ENCODE measurements at places on chromosomes 3 and 15.

DNA sequence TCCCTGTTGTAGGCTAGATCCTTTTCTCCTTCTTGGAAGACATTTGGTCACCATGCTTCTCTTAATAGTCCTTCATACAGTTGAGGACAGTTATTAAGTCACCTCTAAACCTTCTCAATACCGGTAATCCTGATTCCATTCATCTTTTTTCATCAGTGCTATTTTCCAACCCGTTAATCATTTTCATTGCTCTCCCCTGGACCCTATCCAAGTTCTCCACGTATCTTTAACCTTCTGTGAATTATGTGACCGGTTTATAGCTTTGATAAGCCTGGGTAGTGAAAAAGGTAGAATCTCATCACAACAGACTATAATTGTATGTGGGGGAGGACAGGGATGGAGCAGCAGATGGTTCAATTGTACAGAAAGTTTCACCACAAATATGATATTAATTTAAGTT, 168.5 kb downstream of the MECOM start:
- no peak overlapping the region for H3K27ac ChIP-seq
- no peaks in the 10 kb centered on the region for H3K27me3 ChIP-seq
- H3K4me1 ChIP-seq, result no peaks in the 10 kb centered on the region
- H3K4me3 ChIP-seq, result no peak overlapping the region
- H3K36me3 ChIP-seq, result no peaks in the 10 kb centered on the region

DNA sequence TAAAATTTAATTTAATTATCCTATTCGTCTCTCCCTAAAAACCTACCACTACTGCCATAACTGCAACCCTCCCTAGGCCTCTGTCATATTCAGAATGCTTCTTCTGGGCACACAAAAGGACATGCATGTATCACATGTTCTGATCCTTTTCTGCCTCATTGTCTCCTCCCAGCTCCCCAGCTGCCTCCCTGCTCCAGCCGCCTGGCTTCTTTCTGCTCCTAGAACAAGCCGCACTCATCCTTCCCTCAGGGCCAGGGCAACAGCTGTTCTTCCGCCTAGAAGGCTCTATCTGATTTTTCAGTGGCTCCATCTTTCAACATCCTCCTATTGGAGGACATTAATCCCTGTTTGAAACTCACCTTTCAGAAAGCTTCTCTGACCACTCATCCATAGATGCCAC, 38.6 kb downstream of the TMED3 start:
- H3K4me1 ChIP-seq, result no peaks in the 10 kb centered on the region
- no peaks in the 10 kb centered on the region for H3K36me3 ChIP-seq
- no peak for DNase-seq
- no peak overlapping the region for H3K4me3 ChIP-seq
- H3K27me3 ChIP-seq, result no peaks in the 10 kb centered on the region

GRCh38 chr15:41911691-41912345, 18.0 kb upstream of the SPTBN5 start:
- H3K4me3 ChIP-seq, result no peak overlapping the region
- no peaks in the 10 kb centered on the region for H3K4me1 ChIP-seq
- no peak for DNase-seq
- peaks cover 37% of the 10 kb centered on the region for H3K36me3 ChIP-seq

- no peaks in the 10 kb centered on the region for H3K4me1 ChIP-seq
- H3K36me3 ChIP-seq, result peaks cover 39% of the 10 kb centered on the region
- DNase-seq, result no peak
- H3K27ac ChIP-seq, result no peak overlapping the region
Measured at GRCh38 chr15:79863886-79864285, 32.9 kb downstream of the MTHFS start.

- no peak for DNase-seq
- H3K27me3 ChIP-seq, result no peaks in the 10 kb centered on the region
- no peak overlapping the region for H3K27ac ChIP-seq
- no peak overlapping the region for H3K4me3 ChIP-seq
- peaks cover 4% of the 10 kb centered on the region for H3K4me1 ChIP-seq
Measured at GRCh38 chr3:72015463-72015862, 230.5 kb upstream of the PROK2 start.

- no peak overlapping the region for H3K4me3 ChIP-seq
- H3K4me1 ChIP-seq, result no peaks in the 10 kb centered on the region
- no peaks in the 10 kb centered on the region for H3K27me3 ChIP-seq
- peak; percentile 43 for DNase-seq
Measured at GRCh38 chr3:43742920-43743319, 52.2 kb downstream of the ABHD5 start.

Data from endodermal cell (in vitro differentiated cells).